H7 (cell line): ENCODE measurements at places on chromosomes 12 and 14.

DNA sequence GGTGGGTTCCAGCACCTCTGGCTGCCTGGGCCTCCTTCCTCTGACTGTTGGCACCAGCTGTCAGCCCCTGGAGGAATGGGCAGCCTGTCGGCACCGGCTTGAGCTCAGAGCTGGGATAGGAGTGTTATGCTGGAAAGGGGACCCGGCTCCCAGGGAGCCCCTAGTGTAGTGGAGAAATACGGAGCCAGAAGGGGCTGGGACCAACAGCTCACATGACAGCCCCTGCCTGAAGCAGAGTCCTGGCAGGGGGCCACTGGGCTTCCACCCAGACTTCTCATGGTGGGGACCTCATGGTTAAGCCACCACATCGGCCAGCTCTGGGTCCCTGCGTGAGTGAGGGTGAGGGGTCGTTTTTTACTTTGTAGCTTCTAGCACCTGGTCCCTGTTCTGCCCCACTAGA is 174.5 kb downstream of the TSPAN9 start:
- DNase-seq, result no peak

DNA sequence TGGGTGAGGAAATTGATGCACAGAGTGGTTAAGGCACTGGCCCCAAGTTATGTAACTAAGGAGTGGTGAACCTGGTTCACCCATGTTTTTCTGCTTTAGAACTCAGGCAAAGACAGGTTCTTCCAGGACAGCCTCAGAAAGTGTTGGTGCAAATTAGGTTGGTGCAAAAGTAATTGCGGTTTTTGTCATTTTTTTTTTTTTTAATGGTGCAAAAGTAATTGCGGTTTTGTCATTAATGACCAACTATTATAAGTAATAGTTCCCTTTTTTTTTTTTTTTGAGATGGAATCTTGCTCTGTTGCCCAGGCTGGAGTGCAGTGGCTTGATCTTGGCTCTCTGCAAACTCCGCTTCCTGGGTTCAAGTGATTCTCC is 5.2 kb upstream of the SSH1 start:
- DNase-seq, result no peak

GRCh38 chr12:84727961-84728360 is 184.6 kb downstream of the SLC6A15 start:
- no peak for DNase-seq

GRCh38 chr12:85693093-85693665 is 143.0 kb downstream of the RASSF9 start:
- no peak for DNase-seq

DNA sequence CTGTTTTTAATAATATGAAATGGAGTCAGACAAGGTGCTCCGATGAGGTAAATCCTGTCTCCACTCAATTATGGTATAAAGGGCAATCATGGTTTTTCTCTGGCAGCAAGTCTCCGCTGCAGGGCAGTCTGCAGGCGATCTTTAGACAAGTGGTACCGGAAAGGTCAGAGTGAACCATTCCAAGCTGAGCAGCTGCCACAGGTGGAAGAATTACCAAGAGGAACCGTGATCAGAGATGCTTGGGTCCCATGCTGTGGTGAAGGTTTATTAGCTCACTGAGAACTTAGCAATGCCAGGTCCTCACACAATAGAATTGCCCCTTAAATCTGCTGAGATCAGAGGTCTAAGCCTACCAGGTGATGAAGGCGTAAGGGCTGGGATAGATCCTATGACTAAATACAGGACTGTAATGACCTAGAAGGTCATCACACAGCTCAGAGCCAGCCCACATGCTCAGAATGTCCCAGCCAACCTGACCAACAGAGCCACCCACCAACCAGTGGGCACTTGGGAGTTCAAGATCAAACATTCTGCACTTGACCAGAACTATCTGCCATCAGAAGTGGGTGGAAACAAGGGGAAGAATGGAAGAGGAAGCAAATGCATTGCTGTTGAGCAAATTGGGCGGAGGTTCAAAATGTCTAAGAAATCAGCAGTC is 175.2 kb upstream of the BCL2L14 start:
- no peak for DNase-seq

DNA sequence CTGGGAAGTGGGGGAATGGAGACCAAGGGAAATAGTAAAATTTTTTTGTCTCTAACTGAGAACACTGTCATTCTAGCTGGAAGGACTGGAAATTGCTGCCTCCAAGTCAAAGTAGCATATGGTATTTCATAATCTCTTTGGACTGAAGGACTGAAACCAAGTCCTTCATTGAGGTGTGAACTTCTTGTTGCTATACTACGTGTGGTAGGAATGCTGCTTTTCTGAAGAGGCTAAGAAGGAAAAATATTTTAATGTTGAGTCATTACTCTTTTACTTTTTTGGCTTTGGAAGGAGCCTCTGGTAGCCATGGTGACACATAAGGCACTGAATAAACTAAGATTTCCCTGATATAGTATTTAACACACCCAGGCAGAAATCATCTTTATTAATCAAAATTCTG is 465.4 kb downstream of the NPAS3 start:
- DNase-seq, result no peak

DNA sequence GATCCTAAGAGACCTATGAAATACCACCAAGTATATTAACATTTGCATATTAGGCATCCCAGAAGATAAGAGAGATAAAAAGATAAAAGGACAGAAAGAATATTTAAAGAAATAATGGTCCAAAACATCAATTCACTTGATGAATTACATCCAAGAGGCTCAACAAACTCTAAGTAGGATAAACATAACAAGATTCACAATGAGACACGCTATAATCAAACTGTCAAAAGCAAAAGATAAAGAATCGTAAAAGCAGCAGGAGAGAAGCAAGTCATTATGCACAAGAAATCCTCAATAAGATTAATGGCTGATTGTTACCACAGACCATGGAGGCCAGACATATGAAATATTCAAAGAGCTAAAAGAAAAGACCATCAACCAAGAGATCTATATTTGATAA is 79.6 kb downstream of the PLCZ1 start:
- DNase-seq, result no peak

- no peak for DNase-seq
These were observed 1.0 kb downstream of the SMARCC2 start for GRCh38 chr12:56188131-56188777.
